ENCODE measurements at places on chromosomes 13 and 19. TPM values are rescaled to one million over a fixed set of nuclear protein-coding genes. Genes with fewer than 3 reads are reported as not detected.

SIGLEC12 gene
- polyA plus RNA-seq, result not detected

FOSB gene
- polyA plus RNA-seq, result 17.1 TPM

GJB6 gene
- not detected for polyA plus RNA-seq

CEACAM19 gene
- not detected for polyA plus RNA-seq

SBK2 gene
- not detected for polyA plus RNA-seq

ZNF285 gene
- 0.49 TPM for polyA plus RNA-seq

SOHLH2 gene
- polyA plus RNA-seq, result not detected

PPM1N gene
- polyA plus RNA-seq, result 4.0 TPM

MAP2K2 gene
- 101 TPM for polyA plus RNA-seq

GRCh38 chr13:33797622-33798021 is 20.3 kb upstream of the RFC3 start:
- no peak overlapping the region for H3K27ac ChIP-seq
- H3K4me1 ChIP-seq, result no peaks in the 10 kb centered on the region
- no peaks in the 10 kb centered on the region for H3K36me3 ChIP-seq

DNA sequence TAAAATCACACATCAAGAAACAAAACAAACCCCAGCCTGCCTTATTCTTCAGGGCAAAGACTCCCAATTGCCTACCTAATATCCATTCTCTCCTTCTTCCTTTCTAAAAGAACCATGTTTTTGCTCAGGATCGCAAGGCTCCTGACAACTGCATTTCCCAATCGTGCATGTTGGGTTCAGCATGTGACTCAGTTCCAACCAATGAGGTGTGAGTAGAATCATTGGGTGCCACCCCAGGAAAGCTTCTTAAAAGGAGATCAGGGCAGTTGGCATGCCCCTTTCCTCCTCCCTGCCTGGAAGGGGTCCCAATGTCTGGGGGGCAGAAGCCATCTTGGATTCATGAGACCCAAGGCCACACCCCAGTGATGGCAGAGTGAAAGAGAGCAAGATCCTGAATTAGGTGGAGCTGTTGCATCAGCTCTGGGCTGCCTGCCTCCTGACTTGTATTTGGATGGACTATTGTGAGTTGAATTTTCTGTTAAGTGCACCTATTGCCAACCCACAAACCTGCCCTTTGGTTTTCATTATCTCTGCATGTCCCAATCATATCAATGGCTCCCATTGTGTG is 26.0 kb upstream of the UBAC2 start:
- H3K27ac ChIP-seq, result no peak overlapping the region
- H3K4me1 ChIP-seq, result peaks cover 32% of the 10 kb centered on the region
- no peak for DNase-seq
- H3K27me3 ChIP-seq, result no peaks in the 10 kb centered on the region

- H3K4me3 ChIP-seq, result no peak overlapping the region
- DNase-seq, result no peak
- H3K27ac ChIP-seq, result no peak overlapping the region
- no peaks in the 10 kb centered on the region for H3K4me1 ChIP-seq
These were observed 9.5 kb downstream of the RASL11A start for GRCh38 chr13:27280009-27280656.

DNA sequence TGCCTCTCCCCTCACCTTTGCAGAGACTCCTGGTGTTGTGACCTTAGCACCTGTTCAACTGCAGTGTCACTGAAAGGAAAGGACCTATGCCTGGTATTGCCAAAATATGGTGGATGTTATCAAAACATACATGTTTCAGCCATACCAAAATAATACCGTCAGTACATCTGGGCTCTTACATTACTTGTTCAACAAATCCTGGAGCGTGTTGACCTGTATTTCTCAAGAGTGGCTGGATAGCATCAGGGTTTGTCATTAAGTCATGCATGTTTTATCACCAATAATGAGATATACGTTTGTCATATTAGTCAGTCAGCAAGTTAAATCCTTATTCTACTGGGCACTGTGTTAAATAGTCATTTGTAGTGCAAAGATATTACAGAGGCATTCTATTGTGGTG is 290.8 kb downstream of the SHISA2 start:
- H3K36me3 ChIP-seq, result no peaks in the 10 kb centered on the region
- no peak for DNase-seq
- peaks cover 15% of the 10 kb centered on the region for H3K4me1 ChIP-seq
- H3K27me3 ChIP-seq, result no peaks in the 10 kb centered on the region
- no peak overlapping the region for H3K27ac ChIP-seq

GRCh38 chr13:58379221-58379620 is 747.7 kb downstream of the PCDH17 start:
- H3K36me3 ChIP-seq, result no peaks in the 10 kb centered on the region
- no peak overlapping the region for H3K4me3 ChIP-seq
- DNase-seq, result no peak
- no peak overlapping the region for H3K27ac ChIP-seq
- no peaks in the 10 kb centered on the region for H3K27me3 ChIP-seq

DNA sequence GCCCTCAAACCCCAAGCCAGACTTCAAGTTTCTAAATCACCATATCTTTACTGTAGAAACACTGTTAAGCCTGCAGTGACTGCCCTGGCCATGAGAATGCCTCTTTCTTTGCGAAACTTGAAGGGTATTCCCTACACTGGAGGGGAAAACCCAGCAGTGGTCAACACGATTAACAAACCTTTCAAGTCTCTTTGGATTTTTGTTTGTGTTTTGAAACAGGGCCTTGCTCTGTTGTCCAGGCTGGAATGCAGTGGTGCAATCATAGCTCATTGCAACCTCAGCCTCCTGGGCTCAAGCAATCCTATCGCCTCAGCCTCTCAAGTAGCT is 17.4 kb upstream of the POMP start:
- DNase-seq, result no peak
- H3K4me1 ChIP-seq, result peaks cover 7% of the 10 kb centered on the region
- no peaks in the 10 kb centered on the region for H3K27me3 ChIP-seq

DNA sequence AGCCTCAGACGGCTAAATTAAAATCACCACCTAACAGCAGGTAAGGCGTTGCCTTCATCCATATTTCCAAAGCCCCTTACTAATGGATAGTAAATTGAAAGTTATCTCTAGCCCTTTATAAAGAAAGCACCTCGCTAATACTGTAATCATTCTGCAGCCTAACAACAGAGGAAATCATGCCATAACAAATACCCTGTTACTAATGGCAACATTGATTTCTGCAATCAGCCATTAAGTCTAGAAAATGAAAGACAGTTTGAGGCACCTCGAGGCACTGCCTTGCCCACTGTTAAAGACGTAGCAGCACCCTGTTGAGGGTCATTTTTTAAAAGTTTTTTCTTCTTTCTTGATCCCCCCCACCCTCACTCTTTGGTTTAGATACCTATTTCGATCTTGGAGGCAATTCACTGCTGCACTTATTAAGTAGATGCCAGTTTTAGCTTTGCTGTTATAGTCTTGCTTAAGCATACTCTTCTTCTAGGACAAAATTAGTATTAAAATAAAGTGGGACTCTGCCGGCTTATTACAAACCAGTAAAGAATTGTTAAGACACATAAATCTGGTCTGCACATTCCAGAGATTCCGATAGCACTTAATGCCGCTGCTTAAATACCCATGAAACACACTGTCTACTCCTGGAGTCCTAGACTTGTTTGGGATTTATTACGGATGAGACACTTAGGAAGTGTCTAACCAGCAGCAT is 74.8 kb downstream of the ZNF536 start:
- H3K4me3 ChIP-seq, result no peak overlapping the region
- no peaks in the 10 kb centered on the region for H3K27me3 ChIP-seq
- H3K36me3 ChIP-seq, result no peaks in the 10 kb centered on the region
- DNase-seq, result no peak

GRCh38 chr19:12801466-12802266 is at the start of the genes PRDX2 and THSD8:
Gene PRDX2, minus strand, starts transcription at chr19:12801800. Its CDS starts 539 bp downstream, at chr19:12801261.
Gene THSD8, plus strand, starts transcription at chr19:12802069. Its CDS starts 3 bp downstream, at chr19:12802072.
- peak within 1 kb of the TSS; percentile 78 for H3K4me3 ChIP-seq
- peaks cover 30% of the 10 kb centered on the region for H3K4me1 ChIP-seq
- peak; percentile 57 for DNase-seq
- H3K27me3 ChIP-seq, result no peaks in the 10 kb centered on the region
- H3K27ac ChIP-seq, result peak within 1 kb of the TSS; percentile 67

DNA sequence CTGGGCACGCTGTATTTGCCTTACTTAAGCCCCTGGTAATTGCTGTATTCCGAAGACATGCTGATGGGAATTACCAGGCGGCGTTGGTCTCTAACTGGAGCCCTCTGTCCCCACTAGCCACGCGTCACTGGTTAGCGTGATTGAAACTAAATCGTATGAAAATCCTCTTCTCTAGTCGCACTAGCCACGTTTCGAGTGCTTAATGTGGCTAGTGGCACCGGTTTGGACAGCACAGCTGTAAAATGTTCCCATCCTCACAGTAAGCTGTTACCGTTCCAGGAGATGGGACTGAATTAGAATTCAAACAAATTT is 676 bp downstream of the BRCA2 start:
- peak overlapping the region; percentile 59 for H3K4me3 ChIP-seq
- H3K4me1 ChIP-seq, result peaks cover 16% of the 10 kb centered on the region
- no peaks in the 10 kb centered on the region for H3K27me3 ChIP-seq

DNA sequence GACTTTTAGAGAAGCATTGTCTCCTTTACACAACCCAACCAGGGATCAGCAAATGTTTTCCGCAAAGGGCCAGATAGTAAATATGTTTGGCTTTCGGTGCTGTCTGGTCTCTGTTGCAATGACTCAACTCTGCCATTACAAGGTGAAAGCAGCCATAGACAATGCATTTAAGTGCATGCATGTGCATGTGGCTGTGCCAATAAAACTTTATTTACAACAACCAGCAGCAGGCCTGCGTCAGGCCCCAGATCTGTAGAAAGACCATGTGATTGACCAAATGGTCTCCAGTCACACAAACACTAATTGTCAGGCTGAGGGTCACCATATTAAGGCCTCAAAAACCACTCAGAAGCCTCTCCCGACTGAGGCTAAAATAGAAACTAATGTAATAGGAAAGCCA is 8.1 kb downstream of the RAB20 start:
- H3K27ac ChIP-seq, result no peak overlapping the region
- H3K36me3 ChIP-seq, result no peaks in the 10 kb centered on the region
- H3K27me3 ChIP-seq, result no peaks in the 10 kb centered on the region
- no peak for DNase-seq

GRCh38 chr19:29841209-29841558 is 29.4 kb downstream of the CCNE1 start:
- no peak overlapping the region for H3K27ac ChIP-seq
- H3K36me3 ChIP-seq, result no peaks in the 10 kb centered on the region
- no peaks in the 10 kb centered on the region for H3K27me3 ChIP-seq
- peaks cover 40% of the 10 kb centered on the region for H3K4me1 ChIP-seq
- DNase-seq, result no peak

GRCh38 chr19:56294549-56294948 is 20.1 kb downstream of the ZSCAN5A start:
- H3K27ac ChIP-seq, result no peak overlapping the region
- no peak overlapping the region for H3K4me3 ChIP-seq
- no peaks in the 10 kb centered on the region for H3K4me1 ChIP-seq
- H3K27me3 ChIP-seq, result no peaks in the 10 kb centered on the region

DNA sequence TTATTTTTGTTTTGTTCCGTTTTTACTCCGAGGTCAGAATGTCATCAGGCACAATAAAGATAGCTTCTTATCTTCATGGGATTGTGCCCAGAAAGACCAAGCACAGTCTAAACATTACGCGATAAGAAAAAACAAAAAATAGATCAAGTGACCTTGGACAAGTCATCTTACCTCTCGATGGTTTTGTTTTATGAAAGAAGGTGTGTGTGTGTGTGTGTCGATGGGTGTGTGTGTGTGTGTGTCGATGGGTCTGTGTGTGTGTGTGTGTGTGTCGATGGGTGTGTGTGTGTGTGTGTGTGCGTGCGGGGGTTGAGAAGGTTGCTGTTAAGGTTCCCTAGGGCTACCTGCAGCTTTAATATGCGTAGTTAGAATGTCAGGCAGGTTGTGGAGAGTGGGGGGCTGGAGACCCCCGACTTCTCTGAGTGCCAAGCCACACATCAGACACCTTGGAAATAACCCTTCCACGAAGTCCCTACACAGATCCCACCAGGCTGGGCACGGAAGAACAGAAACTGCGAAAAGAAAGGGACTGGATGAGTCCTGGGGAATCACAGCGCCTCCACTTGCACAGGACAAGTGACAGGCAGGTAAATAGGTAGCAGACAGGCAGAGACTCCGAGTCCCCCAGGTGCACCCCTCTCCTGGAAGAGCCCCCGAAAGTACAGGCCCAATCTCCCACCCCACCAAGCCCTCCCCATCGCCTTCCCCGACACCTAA is 458 bp upstream of the ATP8A2 start:
- H3K4me3 ChIP-seq, result no peak overlapping the region
- H3K4me1 ChIP-seq, result peaks cover 4% of the 10 kb centered on the region
- H3K27ac ChIP-seq, result no peak overlapping the region
- peaks cover 15% of the 10 kb centered on the region for H3K27me3 ChIP-seq
- no peak for DNase-seq
- no peaks in the 10 kb centered on the region for H3K36me3 ChIP-seq

GRCh38 chr13:112575675-112576074 is 12.3 kb downstream of the TUBGCP3 start:
- no peaks in the 10 kb centered on the region for H3K27me3 ChIP-seq
- no peak overlapping the region for H3K27ac ChIP-seq
- no peak overlapping the region for H3K4me3 ChIP-seq
- peaks cover 25% of the 10 kb centered on the region for H3K4me1 ChIP-seq
- no peaks in the 10 kb centered on the region for H3K36me3 ChIP-seq

DNA sequence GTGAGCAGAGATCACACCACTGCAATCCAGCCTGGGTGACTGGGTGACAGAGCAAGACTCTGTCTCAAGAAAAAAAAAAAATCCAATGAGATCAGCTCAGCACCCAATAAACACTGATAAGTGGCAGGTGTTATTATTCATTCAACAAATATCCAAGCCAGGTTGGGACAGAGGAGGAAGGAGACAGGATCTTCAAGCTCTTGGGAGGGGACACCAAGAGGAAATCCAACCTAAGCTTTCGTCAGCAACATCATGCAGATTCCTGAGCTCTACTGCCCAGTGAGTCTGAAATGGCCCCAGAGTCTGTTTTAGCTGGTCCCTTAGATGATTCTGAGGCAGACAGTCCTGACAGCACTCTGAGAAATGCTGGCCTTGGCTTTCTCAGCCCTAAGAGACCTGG is 7.7 kb downstream of the RFX1 start:
- no peak overlapping the region for H3K27ac ChIP-seq
- no peak for DNase-seq
- H3K27me3 ChIP-seq, result no peaks in the 10 kb centered on the region
- H3K4me1 ChIP-seq, result peaks cover 37% of the 10 kb centered on the region

DNA sequence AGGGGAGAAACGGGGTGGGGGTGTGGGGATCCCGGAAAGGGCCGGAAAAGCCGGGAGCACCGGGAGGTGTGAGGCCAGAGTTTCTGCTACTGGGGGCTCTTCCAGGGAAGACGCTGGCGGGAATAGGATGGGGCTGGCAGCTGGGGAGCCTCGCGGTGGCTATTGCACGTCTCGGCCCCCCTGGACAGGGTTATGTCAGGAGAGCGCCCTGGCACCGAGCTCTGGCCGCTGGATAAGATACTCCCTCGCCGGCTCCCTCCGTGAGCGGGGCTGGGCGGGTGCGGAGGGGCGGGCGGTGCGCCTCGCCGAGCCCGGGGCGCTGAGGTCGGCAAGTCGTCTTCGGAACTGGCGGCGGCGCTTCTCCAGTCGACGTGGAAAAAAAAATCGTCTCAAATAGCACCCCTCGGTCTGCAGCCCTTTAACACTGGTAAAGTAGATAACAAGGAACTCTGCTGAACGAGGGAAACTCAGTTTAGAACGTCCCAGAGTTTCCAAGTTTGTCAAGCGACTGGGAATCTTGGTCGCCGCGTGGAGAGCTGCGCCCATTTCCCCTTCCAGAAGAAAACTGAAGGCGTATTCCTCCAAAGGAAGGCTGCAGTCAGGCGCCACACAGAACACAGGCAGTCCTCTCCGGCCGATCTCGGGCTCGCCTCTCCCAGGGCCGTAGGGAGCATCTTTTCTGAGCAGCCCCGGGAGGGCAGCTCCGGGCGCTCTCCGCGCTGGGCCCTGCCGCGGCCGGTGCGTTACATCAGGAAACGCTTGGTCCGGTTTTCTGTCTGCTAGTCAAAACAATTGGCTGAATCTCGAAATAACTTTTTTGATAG is 115.1 kb downstream of the KCNRG start:
- H3K27ac ChIP-seq, result peak overlapping the region; percentile 98
- DNase-seq, result peak; percentile 48

- H3K4me3 ChIP-seq, result no peak overlapping the region
- peaks cover 3% of the 10 kb centered on the region for H3K36me3 ChIP-seq
- peak; percentile 55 for DNase-seq
These were observed 13.0 kb downstream of the CIC start for GRCh38 chr19:42281827-42282762.
